Mesenteric fat pad (tissue), 1 donor: ENCODE measurements at places on chromosomes 1 and 21. TPM values are rescaled to one million over a fixed set of nuclear protein-coding genes. Genes with fewer than 3 reads are reported as not detected.

- DNase-seq: no peak
Observed at GRCh38 chr1:118404024-118404423, 219.0 kb upstream of the SPAG17 start.

DNA sequence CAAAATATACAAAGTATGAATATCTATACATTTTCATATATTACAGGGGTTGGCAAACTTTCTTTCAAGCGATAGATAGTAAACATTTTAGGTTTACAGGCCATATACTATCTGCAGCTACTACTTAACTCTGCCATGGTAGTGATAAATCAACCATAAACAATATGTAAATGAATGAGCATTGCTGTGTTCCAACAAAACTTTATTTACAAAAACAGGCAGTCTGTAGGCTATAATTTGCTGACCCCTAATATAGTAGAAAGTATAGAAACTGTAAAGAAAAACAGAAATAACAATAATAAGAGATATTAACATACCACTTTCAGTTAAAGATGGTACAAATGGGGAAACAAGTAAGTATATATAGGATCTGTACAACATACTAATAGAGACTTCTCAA, 58.1 kb downstream of the COLGALT2 start:
- DNase-seq: no peak

- no peak for DNase-seq
Observed at GRCh38 chr1:32073299-32074229, 825 bp downstream of the TMEM39B start.

DNA sequence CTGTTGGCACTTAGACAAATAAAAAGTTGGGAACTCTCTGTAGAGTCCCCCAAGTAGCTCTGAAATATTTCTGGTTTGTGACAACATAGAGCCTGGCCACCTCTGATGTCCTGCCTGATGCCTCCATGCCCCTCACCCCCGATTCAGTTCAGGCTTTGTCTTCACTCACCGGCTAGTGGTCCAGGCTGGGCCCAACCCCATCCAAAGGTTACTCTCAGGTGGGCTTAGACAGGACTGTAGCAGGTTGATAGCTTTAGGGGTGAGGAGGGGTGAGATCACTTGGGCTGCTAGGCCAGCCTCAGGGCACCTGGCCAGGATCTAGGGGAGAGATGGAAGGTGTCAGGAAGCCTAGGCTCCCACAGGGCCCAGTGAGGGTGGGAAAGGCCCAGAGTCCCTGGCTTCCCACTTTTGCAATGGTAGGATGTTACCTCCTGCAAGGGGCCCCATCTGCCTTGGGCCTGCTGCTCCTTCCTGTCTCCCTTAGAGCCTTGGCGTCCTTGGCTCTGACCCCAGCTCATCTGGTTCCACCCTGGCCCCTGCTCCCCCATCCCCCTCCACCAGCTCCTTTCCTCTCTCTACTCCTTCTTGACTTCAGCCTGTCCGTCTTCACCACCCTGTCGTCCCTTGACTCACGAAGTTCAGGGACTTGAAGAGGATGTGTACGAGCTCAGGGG, 6.7 kb downstream of the EPS8L3 start:
- DNase-seq: peak; percentile 67

- DNase-seq: no peak
Observed at GRCh38 chr1:64084451-64084850, 119.0 kb upstream of the UBE2U start.

GRCh38 chr1:117644696-117645311, 39.0 kb downstream of the TENT5C start:
- DNase-seq: no peak

- no peak for DNase-seq
Observed at GRCh38 chr1:59751801-59752200, 62.9 kb upstream of the HOOK1 start.

DNA sequence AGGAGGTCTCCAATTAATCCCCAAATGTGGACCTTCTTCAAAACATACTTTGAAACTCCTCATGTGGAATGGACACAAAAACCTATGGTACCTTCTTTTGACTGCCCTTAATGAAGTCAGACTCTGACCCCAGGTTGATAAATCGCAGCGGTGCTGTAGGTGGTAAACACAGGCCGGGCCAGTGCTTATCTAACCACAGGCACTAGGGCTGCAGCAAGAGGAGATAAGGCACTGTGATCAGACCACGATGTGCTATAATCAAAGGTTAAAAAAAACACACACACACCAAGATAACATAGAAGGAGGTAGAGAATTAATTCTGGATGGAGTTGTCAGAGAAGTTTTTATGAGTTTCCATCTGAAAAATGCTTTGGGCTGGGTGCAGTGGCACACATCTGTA, 52.3 kb upstream of the SIPA1L2 start:
- no peak for DNase-seq

GRCh38 chr21:38954588-38955004, 148.9 kb downstream of the ETS2 start:
- DNase-seq: no peak

DNA sequence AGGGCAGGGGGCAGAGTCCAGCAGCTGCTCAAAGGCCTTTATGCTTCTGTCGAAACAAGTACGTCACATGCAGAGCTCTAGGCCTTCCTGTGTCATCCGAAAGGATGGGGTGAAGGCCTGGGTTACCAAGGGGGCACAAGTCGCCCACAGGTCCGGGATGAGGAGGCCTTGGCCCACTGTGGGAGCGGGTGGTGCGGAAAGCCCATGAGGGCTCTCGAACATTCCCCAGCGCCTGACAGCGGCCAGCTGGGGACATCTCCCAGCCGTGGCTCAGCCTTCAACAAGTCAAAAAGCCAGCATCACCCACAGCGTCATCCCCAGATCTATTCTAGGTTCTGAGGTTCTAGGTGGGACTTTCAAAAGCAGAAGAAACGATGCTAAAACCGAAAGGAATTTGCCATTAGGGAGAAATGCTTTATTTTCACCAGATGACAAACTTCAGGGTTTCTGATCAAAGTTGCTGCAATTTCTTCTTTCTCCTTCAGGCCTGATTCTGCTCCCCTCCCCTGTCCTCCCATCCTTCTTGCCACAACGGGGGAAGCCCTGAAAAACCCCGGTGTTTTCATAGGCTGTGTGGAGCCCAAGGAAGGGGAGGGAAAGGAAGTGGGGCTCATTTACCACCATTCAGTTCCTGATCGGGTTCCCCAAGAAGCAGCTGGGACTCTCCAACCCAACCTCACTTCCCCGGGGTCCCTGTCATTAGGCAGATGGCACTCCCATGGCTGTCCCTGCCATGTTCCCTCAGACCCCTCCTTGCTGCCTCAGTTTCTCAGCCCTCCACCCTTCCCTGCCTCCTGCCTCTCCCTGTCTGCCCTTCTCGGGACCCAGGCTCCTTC, 17.6 kb downstream of the GPR137B start:
- DNase-seq: no peak

GRCh38 chr21:31938330-31939301, 65.8 kb downstream of the HUNK start:
- no peak for DNase-seq

DNA sequence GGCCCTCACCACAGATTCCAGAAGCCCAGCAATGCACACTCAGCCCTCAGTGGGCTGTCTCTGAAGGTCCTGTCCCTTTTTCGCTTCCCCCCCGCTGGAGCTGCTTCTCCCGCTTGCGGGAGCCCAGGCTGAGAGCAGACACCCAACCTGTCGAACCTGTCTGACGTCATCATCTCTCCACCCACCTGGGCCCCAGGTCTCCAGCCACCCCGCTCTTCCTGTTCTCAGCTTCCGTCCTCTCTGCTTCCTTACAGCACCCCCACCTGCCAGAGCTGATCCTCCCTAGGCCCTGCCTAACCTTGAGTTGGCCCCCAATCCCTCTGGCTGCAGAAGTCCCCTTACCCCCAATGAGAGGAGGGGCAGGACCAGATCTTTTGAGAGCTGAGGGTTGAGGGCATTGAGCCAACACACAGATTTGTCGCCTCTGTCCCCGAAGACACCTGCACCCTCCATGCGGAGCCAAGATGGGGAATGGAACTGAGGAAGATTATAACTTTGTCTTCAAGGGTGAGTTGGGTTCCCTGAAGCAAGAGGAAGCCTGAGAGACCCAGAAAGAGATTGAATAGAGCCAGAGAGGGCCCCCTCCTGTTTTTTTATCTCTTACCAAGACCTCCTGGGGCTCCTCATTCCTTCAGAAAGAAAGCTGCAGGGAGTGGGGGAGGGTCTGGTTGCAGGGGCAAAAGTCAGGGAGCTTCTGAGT, at the start of gene RAB25:
RAB25 (plus strand) TSS at position 224 of the 700 bp plus-strand sequence; CDS start at position 465, 241 bp downstream.
- no peak for DNase-seq

- no peak for DNase-seq
Observed at GRCh38 chr1:177278626-177279390, 108.0 kb downstream of the BRINP2 start.

- DNase-seq: no peak
Observed at GRCh38 chr21:25556091-25556490, 51.2 kb downstream of the MRPL39 start.

- no peak for DNase-seq
Observed at GRCh38 chr1:191125950-191126349, 648.3 kb upstream of the BRINP3 start.

DNA sequence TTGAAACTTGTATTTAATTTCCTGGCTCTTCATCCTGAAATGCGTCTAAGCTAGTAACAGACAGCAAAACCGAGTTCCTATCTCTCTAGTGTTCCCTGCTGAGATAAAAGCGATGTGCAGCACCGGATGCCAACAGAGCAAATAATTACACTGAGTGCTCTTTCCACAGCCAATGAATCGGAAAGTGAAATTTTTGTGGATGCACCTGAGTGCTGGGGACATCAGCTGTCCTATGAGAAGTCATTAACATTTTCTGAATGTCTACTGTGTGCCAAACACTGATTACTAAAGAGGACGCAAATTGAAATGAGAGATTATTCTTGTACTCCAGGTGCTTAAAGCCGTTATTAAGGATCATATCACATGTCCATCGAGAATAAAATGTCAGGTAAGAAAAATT, 278.0 kb downstream of the RGS7 start:
- DNase-seq: no peak

DNA sequence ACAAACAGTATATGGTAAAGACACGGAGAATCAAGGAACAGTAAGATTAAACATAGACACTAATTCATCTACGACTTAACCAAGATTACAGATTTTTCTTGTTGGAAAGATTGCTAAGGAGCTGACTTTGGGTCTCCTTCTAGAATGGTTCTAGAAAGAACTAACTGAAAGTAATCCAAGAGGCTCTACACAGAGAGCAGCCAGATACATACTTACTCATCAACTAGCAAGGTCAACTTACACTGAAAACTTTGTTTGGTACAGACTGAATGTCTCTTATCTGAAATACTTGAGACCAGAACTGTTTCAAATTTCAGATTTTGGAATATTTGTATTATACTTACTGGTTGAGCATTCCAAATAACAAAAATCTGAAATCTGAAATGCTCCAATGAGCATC, 5.8 kb downstream of the C21orf91 start:
- no peak for DNase-seq

DNA sequence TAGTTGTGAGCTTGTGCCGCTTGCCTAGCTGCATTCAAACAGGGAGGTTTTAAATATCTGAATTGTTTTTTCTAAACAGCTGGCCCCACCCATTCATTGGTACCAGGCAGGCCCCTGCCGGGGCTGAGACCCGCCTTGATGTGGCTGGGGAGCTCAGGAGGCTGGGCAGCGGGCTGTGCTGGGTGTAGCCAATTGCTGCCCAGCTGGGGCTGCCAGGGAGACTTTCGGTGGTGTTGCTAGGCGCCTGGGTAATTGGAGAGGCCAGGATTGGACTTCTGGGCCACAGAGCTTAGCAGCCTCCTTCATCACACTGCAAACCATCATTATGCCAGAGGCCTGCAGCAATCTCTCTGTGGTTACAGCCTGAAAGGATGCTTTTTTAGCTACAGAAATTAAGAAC, 12.2 kb downstream of the RHBDL2 start:
- no peak for DNase-seq

GRCh38 chr1:1232208-1232795, at the start of gene B3GALT6:
TSS of gene B3GALT6 (plus strand) at chr1:1232237. CDS start at chr1:1232279, 42 bp downstream.
- no peak for DNase-seq

- DNase-seq: no peak
Observed at GRCh38 chr21:41451753-41452676, 26.0 kb downstream of the MX1 start.

DNA sequence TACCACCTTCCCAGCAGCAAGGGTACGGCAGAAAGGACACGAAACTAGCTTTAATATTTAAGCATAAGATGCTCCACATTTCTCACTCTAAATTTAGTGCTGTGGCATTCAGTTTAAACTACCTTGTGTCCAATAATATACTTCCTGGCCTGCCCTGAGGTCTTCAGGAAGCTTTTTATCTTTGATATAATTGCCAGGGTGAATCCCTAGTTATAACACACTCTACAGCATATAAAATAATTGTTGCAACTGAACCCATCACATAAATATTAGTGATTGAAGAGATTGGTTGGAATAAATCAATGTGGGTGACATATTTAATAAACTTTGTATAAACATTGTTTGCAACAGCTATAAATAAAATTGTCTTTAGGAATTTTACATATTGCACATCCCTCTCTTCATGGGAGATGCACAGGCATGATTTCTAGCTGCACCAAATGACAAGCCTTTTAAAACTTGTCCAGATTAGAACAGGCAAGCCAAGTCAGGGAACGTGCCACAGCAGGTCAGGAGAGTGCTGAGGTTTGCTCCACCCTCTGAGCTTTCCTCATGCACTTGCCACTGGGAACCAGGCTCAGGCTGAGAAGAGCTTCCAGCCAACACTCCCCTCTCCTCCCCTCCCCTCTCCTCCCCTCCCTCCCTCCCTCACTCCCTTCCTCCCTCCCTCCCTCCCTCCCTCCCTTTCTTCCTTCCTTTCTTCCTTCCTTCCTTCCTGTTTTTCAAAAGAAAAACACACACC, 623.2 kb upstream of the PKN2 start:
- DNase-seq: no peak

Gene NOC2L
- 49.8 TPM for total RNA-seq

Gene RPTN
- total RNA-seq: not detected

Gene KLF17
- total RNA-seq: not detected

Gene UAP1
- 531 TPM for total RNA-seq

Gene TMEM52
- 1.5 TPM for total RNA-seq

Gene OR2T34
- total RNA-seq: not detected

Gene OR6N1
- not detected for total RNA-seq

Gene S100A6
- total RNA-seq: 1,184 TPM

Gene LRRC71
- total RNA-seq: 0.32 TPM

Gene TPRG1L
- 54.0 TPM for total RNA-seq

Gene EPHA2
- 17.6 TPM for total RNA-seq

Gene RGSL1
- not detected for total RNA-seq

Gene S100A3
- 2.2 TPM for total RNA-seq

Gene FCRL5
- 0.13 TPM for total RNA-seq

Gene AADACL3
- 0.19 TPM for total RNA-seq

Gene GJC2
- total RNA-seq: 2.6 TPM

Gene LCE1E
- total RNA-seq: not detected

Gene LCE6A
- not detected for total RNA-seq

Gene MTARC1
- 539 TPM for total RNA-seq
